ENCODE measurements at places on chromosomes 11 and 22.
A peak's percentile ranks its signal among the peaks of the same experiment; 100 is the strongest.

DNA sequence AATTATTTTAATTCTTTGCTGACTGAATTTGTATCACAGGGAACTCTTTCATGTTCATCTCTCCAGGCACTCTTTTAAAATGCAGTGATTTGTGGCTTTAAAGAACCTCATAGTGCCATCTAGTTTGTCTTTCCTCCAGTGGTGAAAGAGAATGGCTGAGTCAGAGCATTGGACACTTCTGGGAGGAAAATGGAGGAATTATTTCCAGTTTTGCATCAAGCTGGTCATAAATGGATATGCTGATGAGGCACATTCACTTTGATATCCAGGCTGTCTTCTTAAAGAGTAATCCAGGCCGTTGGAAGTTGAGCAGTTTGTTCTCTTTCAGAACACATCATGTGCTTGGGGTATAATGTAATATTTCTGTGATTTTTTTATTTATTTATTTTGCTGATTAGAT is 273.7 kb downstream of the DDX10 start:
- DNase-seq, result no peak

- DNase-seq, result no peak
Measured at GRCh38 chr11:117582433-117582832, 214.6 kb downstream of the DSCAML1 start.

GRCh38 chr11:117345039-117345438 is 17.4 kb downstream of the CEP164 start:
- DNase-seq, result no peak

- DNase-seq, result no peak
Measured at GRCh38 chr11:45666648-45667642, 1.5 kb upstream of the CHST1 start.

- DNase-seq, result no peak
Measured at GRCh38 chr22:25404556-25404927, 159.9 kb upstream of the GRK3 start.

DNA sequence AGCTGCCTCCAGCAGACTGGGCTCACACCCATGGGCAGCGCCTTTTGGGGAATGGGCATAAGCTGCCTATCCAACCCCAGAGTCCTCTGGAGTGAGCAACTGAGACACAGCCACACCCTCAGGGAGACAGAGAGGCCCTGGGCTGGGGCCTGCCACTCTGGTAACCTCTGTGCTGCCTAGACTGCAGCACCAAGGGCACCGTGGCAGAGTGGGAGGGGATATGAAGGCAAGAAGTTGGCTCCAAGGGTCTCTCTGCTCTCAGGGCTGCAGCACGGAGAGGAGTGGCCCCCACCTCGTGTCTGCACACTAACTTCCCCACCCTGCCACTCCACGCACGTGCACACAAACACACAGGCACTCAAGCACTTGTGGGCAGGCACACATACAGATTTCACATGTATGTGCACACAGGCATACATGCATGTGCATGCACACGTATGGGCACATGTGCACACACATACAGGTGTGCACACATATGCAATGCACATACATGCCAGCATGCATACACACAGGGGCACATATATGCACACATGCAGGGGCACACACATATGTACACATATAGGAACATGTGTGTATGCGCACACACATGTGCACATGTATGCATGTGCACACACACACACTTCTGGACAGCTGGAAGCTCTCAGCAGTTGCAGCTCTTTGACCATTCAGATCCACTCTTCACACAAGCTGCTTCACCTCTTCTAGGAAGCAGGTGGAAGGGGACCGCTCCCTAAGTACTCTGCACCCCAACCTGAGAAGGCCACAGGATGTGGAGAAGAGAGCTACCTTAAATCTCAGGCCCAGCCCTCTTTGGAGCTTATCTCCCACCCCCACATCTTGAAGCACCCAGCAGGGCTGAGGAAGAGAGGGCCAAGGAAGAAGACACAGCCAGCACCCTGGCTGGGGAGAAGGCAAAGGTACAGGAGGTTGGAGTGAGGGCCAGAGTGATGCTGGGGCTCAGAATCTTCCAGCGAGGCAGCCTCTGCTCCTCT is 4.3 kb downstream of the IGSF9B start:
- no peak for DNase-seq

DNA sequence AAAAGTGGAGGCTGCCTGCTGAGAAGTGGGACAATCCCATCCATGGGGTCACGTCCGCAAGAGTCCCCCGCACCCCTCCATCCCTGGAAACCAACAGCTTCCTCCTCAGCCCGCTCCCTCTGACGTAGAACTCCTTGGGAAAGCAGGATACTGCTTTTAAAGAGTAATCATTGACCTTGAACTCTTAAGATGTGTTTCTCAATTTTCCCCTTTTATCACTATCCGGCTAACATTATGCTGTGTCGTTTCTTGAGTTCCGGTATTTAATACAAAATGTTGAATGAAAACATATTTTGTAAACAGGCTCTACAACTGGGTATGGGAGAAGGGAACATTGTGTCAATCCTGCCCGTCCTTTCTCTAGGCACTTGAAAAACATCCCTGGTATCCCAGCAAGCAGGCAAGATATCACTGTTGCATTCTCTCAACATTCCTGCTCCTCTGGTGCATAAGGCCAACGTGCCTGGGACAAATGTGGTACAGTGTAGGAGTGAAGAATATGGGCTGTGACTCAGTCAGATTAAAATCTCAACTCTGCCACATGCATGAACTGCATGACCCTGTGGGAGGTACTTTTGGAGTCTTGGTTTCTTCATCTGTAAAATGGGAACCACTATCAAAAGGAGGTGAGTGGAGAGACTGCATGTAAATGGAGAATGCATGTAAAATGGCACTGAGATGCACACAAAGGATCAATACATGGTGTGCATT is 52.8 kb downstream of the WT1 start:
- no peak for DNase-seq

DNA sequence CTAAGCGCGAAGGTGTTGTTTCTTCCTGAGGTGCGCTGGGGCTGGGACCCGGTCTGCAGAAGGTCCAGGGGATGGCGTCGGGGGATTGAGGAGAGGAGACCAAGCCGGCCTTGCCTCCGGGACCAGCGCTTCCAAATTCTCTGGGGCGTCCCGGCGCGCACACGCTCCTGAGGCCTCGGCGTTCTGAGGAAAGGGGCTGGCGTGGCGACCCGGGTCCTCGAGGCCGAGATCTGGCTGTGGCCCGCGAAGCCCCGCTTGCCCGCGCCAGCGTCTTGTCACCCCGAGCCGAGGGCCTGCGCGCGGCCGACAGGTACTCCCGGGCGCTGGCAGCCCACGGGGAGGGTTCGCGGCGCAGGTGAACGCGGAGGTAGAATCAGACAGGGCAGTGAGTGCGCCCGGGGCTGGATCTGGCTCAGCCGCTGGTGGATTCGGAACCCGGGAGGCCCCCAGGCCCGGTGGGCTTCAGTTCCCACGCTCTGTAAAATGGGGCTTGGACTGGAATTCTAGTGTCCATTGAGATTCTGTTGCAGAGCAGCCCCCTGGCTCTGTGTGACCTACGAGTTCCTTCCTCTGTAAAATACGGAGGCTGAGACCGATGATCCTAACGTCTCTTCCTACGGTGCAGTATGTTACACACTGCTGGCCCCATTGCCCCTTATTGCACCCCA is 14.7 kb downstream of the SSH3 start:
- DNase-seq, result peak; percentile 8

GRCh38 chr11:94796863-94797262 is 28.7 kb downstream of the AMOTL1 start:
- no peak for DNase-seq

DNA sequence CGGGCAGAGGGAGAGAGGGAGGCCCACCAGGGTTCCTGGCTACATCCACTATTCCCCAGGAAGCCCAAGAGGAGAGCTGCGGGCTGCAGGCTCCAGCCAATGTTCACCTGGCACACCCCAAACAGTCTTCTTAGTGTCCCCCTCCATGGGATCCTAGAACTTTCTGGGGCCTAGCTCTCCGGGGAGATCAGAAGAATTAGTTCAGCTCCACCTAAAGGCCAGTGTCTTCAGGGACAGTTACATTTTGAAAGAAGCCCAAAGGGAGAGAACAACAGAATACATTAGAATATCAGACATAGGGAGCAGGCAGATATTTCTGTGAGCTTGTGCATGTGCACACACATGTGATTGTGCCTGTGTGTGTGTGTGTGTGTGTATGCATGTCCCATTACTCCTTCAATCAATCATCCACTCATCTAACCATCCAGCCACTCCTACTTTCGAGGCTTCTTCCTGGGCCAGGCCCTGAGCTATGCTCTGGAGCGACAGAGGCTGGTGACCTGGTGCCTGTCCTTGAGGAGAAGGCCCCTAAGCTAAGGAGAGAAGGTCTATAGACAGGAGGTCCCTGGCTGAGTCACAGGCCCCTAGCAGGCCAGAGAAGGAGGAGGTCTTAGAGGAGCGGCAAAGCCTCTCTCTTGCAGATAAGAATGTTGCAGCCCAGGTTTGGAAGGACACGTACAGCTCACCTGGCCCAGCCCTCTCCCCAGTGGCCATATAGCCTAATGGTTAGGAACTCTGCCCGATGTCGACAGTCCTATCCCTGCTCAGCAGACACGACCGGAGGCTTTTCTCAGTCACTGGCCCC is 165.5 kb downstream of the DSCAML1 start:
- DNase-seq, result no peak

- no peak for DNase-seq
Measured at GRCh38 chr11:93532281-93532789, 10.9 kb downstream of the SMCO4 start.

DNA sequence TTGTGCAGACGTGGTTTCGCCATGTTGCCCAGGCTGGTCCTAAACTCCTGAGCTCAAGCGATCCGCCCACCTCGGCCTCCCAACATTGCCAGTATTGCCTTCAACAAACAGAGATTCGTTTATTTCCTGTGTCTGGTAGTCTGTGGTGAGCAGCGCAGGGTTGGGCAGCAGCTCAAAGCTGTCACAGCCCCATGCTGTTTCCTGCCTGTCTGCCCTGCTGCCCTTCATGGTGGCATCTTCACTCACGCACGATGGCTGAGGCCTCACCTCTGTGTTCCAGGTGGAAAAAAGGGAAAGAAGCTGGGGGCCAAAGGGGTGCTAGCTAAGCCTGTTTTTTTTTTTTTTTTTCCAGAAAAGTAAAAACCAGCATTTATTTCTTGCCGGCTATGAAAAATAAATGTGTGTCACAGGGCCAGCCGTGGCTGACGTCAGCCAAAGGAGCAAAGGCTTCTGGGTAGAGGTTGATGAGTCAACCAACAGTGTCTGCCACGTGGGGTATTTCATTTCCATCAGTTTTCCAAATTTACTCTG is 28.8 kb downstream of the TBC1D22A start:
- DNase-seq, result peak; percentile 75

- no peak for DNase-seq
Measured at GRCh38 chr11:70522593-70523311, 124.4 kb downstream of the CTTN start.

GRCh38 chr22:43007519-43008102 is 7.3 kb downstream of the PACSIN2 start:
- DNase-seq, result no peak

DNA sequence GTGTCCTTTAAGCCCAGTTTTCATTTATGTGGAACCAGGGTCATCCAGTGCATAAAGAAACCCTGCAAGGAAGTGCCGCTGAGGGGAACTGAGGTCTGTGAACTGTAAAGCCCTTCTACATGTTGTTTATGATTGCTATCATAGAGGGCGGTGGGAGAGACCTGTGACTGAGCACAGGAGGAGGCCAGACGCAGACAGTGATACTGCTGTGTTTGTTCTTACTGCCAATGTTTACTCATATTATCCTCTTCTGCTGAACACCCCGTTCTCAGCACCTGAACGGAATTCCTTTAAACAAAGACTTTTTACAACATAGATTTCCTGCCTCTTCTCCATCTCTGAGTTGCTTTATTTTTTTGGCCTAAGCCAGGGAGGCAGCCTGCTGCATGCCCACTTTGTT is 967 bp upstream of the GALNT18 start:
- DNase-seq, result no peak

DNA sequence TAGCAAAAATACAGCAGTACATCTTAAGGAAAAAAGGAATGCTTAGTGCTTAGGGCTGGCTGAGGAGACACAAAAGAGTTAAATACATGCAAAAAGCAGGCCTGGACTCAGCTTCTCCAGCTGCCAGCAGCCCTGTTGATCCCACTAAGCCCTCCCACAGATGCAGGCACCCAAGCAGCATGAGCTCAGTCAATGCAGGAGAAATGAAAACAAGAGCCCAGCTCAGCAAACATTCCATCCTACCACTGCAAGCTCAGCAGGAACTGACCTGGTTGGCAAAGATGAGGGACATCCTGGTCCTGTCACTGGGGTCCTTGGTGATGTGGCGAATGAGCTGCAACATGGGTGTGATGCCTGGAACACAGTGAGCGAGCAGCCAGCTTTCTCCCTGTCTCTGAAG is 5.8 kb downstream of the CYB5R2 start:
- DNase-seq, result no peak

- DNase-seq, result no peak
Measured at GRCh38 chr11:91967026-91967690, 257.5 kb upstream of the FAT3 start.

DNA sequence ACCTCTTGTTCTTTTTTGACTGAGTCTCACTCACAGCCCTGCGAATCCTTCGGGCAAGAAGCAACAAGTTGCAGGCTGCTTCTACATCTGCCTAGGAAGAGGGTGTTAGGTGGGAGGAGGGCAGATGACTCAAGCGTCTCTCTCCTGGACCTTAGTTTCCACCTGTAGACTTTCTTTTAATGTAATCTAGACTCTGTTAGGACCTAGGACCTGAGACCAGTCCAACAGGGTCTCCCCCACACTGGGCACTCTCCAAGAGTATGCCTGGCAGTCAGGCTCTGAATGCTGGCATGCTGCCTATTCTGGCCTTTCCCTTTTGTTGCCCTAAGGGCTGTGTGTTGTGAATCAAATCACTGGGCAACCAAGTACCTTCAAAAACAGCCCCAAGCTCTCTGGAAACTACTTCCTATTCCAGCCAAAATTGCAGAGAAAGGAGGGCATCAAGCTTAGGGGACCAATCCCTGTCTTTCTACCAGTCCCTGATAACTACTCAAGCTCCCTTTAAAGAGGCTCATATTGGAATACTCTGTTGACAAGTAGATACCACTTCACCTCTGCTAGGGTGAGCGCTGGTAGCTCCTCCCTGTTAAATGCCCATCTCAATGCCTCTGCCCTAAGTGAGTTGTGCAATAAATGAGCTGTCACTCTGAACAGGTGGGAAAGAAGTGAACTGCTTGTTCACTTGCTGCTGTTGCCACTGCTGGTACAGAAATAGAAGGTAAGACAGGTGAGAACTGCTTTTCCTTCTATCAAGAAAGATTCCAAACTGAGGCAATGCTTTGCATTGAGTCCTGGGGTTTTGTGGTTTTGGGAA is at the start of gene BBOX1:
Gene BBOX1, plus strand, starts transcription at position 514 of the 814 bp plus-strand sequence. CDS start 14,616 bp downstream, outside the sequence.
- no peak for DNase-seq

GRCh38 chr11:122154227-122154626 is 38.2 kb upstream of the BLID start:
- DNase-seq, result no peak

Data from T-cell (primary cell).